ENCODE measurements at places on chromosomes 4 and X. TPM values are rescaled to one million over a fixed set of nuclear protein-coding genes. Genes with fewer than 3 reads are reported as not detected.

C4orf50 gene
- not detected for total RNA-seq

MAGEB10 gene
- not detected for total RNA-seq

PRDM8 gene
- 5.9 TPM for total RNA-seq

USP26 gene
- total RNA-seq: not detected

SYTL5 gene
- 0.80 TPM for total RNA-seq

CXCL3 gene
- 1.3 TPM for total RNA-seq

DNA sequence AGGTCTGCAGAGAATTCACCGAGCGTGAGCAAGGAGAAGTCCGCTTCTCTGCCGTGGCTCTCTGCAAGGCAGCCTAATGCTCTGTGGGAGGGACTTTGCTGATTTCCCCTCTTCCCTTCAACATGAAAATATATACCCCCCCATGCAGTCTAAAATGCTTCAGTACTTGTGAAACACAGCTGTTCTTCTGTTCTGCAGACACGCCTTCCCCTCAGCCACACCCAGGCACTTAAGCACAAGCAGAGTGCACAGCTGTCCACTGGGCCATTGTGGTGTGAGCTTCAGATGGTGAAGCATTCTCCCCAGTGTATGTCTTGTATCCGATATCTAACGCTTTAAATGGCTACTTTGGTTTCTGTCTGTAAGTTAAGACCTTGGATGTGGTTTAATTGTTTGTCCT lies 11.3 kb downstream of the UCHL1 start:
- no peaks in the 10 kb centered on the region for H3K36me3 ChIP-seq
- no peaks in the 10 kb centered on the region for H3K27me3 ChIP-seq
- H3K4me1 ChIP-seq: no peaks in the 10 kb centered on the region
- no peak overlapping the region for H3K27ac ChIP-seq
- no peak for DNase-seq

- peak overlapping the region; percentile 58 for H3K4me3 ChIP-seq
- H3K27ac ChIP-seq: no peak overlapping the region
- peaks cover 61% of the 10 kb centered on the region for H3K27me3 ChIP-seq
- no peak for DNase-seq
These were observed 46.3 kb downstream of the TEX13B start for GRCh38 chrX:107935664-107936433.

DNA sequence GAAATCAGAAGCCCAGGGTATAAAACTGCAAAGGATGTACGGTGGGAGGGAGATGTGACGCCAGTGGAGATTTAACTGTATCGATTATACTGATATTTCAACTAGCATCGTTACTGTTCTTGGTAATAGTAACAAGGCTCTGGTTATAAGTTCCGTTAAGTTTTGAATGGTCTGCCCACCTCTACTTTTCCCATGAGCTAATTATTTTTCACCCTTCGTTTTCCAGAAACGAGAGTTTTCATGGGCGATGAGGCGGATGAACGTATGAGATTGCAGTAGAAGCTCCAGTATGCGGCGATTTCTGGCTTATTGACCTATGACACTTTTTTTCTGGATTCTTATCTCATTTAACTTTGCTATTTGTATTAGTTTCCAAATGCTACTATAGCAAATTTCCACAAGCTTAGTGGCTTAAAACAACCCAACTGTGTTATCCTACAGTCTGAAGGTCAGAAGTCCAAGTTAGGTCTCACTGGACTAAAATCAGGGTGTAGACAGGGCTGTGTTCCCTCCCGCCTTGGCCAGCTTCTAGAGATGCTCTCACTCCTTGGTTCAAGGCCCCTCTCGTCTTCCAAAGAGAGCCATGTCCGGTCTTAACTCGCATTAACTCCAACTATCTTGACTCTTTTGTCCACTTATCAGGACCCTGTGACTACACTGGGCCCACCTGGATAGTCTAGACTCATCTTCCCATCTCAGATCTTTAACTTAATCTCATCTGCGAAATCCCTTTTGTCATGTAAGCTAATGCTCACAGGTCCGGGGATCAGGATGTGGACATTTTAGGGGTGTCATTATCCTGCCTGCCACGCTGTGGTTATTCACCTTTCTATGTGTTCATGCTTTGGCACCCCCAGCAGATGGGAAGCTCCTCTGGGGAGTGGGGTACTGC lies 122.5 kb downstream of the IRF2 start:
- H3K4me1 ChIP-seq: no peaks in the 10 kb centered on the region
- H3K4me3 ChIP-seq: no peak overlapping the region
- no peaks in the 10 kb centered on the region for H3K36me3 ChIP-seq
- H3K27ac ChIP-seq: no peak overlapping the region
- H3K27me3 ChIP-seq: no peaks in the 10 kb centered on the region

DNA sequence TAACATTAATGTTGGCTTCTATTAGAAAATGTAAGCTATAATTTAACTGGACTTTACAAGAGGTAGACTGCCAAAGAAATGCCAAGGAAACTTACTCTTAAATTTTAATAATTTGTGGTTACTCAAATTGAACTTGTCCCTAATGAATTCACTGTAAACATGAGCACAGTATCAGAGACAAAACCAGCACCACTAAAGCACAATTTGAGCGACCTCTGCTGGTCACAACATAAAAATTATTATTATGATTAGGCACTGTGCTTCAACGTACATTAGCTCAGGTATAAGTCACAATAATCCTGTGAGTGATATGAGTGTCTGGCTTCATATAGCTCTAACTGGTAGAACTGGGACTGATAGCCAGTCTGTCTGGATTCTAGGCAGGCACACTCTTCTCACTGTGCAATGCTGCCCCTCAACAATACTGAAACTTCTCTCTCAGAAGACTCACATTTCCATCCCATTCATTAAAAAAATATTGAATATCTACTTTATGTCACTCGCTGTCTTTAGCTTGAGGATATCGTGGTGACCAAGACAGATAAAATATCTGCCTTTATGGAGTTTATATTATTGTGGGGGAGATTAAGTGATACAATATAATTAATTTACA lies 8.0 kb downstream of the NUDT6 start:
- H3K4me1 ChIP-seq: no peaks in the 10 kb centered on the region
- H3K27ac ChIP-seq: no peak overlapping the region
- DNase-seq: no peak
- H3K4me3 ChIP-seq: no peak overlapping the region

- no peak overlapping the region for H3K4me3 ChIP-seq
- no peaks in the 10 kb centered on the region for H3K36me3 ChIP-seq
- H3K27me3 ChIP-seq: no peaks in the 10 kb centered on the region
- H3K27ac ChIP-seq: no peak overlapping the region
- no peaks in the 10 kb centered on the region for H3K4me1 ChIP-seq
These were observed 16.2 kb downstream of the HPF1 start for GRCh38 chr4:169741569-169741968.

- no peaks in the 10 kb centered on the region for H3K27me3 ChIP-seq
- no peaks in the 10 kb centered on the region for H3K4me1 ChIP-seq
- H3K4me3 ChIP-seq: no peak overlapping the region
- no peak overlapping the region for H3K27ac ChIP-seq
These were observed 1473.6 kb downstream of the STIM2 start for GRCh38 chr4:28334249-28334648.

- no peak overlapping the region for H3K4me3 ChIP-seq
- DNase-seq: no peak
- no peaks in the 10 kb centered on the region for H3K4me1 ChIP-seq
- no peaks in the 10 kb centered on the region for H3K27me3 ChIP-seq
These were observed 458.6 kb upstream of the NWD2 start for GRCh38 chr4:36785973-36786372.

DNA sequence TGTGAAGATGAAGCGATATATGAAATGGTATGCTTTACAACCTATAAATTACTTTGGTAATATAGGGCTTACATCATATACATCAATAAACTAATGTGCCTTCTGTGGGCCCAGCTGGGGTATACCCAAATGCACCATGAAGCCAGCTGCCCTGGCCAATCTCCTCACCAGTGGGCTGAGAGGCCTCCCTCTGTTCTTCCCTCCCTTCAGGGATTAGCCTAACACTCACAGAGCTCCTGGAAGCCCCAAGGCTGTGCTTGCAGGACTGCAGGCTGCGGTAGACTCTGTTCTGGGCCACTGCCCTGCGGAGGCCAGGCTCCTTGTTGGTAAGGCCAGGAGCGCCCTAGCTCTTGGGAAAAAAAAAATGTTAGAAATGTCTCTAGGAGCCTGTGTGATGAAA lies 33.9 kb downstream of the PAGE1 start:
- DNase-seq: no peak
- H3K4me1 ChIP-seq: no peaks in the 10 kb centered on the region
- no peak overlapping the region for H3K27ac ChIP-seq
- no peak overlapping the region for H3K4me3 ChIP-seq
- no peaks in the 10 kb centered on the region for H3K36me3 ChIP-seq
- no peaks in the 10 kb centered on the region for H3K27me3 ChIP-seq

- H3K4me3 ChIP-seq: no peak overlapping the region
- H3K27me3 ChIP-seq: no peaks in the 10 kb centered on the region
These were observed 19.6 kb upstream of the MSANTD1 start for GRCh38 chr4:3229328-3229727.

GRCh38 chr4:7761312-7761711 lies 178.3 kb downstream of the AFAP1 start:
- H3K27ac ChIP-seq: no peak overlapping the region
- no peaks in the 10 kb centered on the region for H3K36me3 ChIP-seq
- DNase-seq: no peak

DNA sequence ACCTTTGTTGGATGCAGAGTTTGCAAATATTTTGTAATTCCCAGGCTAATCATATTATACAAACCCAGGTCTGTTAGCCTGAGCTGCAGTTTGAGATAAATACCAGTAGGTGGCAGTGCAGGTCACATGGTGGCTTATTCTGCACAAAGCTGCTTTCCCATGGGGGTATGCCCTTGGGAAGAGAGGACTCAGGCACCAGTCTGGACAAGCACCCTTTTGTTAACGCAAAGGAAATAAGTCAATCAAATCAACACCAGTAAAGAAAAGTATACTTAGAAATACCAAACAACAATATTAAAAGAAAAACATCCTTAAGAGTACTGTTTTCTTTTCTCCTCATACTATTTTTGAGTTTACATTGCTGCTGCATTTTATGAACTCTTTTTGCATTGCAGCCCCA lies 389.0 kb upstream of the ZFP42 start:
- no peak overlapping the region for H3K4me3 ChIP-seq
- no peaks in the 10 kb centered on the region for H3K27me3 ChIP-seq
- H3K27ac ChIP-seq: no peak overlapping the region

DNA sequence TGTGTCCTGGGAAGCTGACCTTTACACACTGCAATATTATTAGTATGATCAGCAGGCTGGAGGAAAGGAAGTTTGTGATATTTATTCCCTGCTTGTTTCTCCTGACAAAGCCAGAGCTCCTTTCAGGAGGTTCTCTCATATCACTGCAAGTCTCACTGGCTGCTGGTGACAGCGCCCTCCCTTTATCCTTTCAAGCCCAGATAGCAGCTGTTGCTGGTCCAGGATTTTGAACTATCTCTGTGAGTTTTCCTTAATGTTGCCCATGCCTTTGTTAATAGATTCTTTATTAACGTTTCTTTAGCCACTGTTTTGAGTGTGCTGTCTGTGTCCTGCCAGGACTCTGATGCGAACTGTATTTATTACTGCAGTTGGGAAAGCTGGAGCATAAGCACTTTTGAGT lies 518.7 kb downstream of the C4orf33 start:
- no peak overlapping the region for H3K4me3 ChIP-seq
- no peaks in the 10 kb centered on the region for H3K4me1 ChIP-seq
- no peak overlapping the region for H3K27ac ChIP-seq
- H3K27me3 ChIP-seq: no peaks in the 10 kb centered on the region
- no peak for DNase-seq

DNA sequence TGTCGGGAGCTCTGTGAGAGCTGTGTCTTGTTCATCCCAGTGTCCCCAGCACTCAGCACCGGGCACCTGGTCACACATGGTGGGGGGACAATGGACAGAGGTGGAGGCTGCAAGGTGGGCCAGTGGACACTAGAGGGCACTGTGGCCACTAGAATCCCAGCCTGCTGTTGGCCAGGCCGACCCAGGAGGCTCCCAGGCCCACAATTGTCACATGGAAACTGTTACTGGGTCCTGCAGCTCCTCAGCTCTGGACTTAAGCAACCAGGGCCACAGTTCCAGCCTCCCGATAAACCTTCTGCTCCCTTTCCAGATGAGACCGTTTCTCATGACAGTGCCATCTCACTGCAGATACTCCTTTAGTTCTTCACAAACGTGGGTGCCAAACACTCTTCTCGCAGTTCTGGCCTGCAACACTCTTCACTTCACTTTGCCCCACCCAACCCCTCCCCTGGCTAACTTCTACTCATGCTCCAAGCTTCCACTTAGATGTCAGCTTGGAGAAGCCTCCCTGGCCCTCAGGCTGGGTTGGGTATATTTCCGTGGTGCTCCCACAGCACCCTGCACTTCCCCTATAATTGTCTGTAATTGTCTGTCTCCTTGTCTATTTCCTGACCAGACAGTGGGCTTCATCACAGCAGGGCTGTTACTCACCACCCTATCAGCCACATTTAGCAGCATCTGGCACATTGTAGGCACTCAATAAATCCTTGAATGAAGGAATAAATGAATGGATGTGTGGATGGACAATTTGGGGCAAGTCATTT lies 3.5 kb upstream of the IQSEC2 start:
- H3K4me3 ChIP-seq: no peak overlapping the region
- peaks cover 4% of the 10 kb centered on the region for H3K4me1 ChIP-seq
- peak; percentile 31 for DNase-seq
- peaks cover 63% of the 10 kb centered on the region for H3K27me3 ChIP-seq

- DNase-seq: no peak
- no peaks in the 10 kb centered on the region for H3K36me3 ChIP-seq
- no peak overlapping the region for H3K27ac ChIP-seq
- no peak overlapping the region for H3K4me3 ChIP-seq
- H3K27me3 ChIP-seq: no peaks in the 10 kb centered on the region
These were observed 66.3 kb upstream of the PUDP start for GRCh38 chrX:7214251-7214650.

DNA sequence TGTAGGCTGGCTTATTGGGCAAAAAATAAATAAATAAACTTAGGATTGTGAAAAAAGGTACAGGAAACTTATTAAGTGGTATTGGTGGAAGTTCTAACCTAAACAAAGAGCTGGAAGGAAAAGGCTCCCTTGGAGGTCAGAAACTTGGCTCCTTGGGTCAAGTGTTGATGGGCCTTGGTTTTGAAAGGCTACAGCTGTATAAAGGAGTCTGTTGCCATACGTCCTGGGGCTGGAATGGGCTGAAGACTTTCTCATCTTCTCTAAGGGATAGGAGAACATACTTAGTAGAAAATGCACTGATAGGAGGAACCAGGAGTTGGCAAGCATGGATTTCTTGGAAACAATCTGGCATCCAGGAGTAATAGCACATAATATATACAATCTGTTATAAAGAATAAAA lies 56.6 kb downstream of the PDLIM5 start:
- H3K4me3 ChIP-seq: no peak overlapping the region
- no peaks in the 10 kb centered on the region for H3K36me3 ChIP-seq
- peak overlapping the region; percentile 38 for H3K27ac ChIP-seq
- no peak for DNase-seq
- H3K27me3 ChIP-seq: no peaks in the 10 kb centered on the region

DNA sequence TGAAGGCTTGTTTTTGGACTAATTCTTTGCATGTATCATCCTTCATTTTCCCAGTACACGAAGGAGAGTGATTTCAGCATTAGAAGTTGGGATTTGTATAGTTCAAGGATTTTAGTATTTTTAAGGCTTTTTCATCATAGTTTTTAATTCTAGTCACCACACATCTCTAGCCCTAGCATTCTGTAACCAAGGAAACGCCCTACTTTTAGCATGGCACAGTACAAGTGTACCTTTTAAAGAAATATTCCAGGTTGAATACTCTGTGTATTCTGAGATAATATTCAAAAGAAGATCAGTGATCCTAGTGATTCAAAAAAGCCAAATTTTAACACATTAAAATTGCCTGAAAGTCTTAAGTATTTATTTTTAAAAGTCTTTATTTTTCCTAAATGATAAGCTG lies 150.5 kb downstream of the RAP1GDS1 start:
- H3K4me1 ChIP-seq: no peaks in the 10 kb centered on the region
- no peak for DNase-seq
- no peak overlapping the region for H3K4me3 ChIP-seq
- H3K27ac ChIP-seq: no peak overlapping the region

- H3K4me1 ChIP-seq: no peaks in the 10 kb centered on the region
- no peaks in the 10 kb centered on the region for H3K36me3 ChIP-seq
- H3K27ac ChIP-seq: no peak overlapping the region
These were observed 487.2 kb downstream of the FAT4 start for GRCh38 chr4:125801924-125802323.

Data from breast epithelium (tissue), 4 donors.